Psoas muscle (tissue), 8 donors: ENCODE measurements at places on chromosomes 4 and X. TPM values are rescaled to one million over a fixed set of nuclear protein-coding genes. Genes with fewer than 3 reads are reported as not detected.
A peak's percentile ranks its signal among the peaks of the same experiment; 100 is the strongest.

DNA sequence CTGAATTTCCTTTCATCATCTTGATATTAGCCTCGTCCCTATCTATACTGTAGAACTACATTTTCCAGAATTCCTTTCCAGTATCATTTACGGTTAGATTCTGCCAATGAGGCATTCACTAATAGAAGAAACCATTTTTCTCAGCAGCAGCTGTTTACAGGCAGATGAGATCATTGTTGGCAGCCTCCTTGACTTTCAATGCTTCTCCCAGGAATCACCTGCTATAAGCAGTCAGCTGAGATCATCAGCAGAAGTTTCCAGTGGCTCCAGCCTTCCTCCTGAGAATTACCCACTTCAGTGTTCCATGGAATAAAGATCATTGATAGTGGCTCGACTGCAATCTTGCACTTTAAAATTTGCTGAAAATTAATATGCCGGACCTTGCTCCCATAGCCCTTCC is 157.3 kb upstream of the TET2 start:
- DNase-seq = no peak

DNA sequence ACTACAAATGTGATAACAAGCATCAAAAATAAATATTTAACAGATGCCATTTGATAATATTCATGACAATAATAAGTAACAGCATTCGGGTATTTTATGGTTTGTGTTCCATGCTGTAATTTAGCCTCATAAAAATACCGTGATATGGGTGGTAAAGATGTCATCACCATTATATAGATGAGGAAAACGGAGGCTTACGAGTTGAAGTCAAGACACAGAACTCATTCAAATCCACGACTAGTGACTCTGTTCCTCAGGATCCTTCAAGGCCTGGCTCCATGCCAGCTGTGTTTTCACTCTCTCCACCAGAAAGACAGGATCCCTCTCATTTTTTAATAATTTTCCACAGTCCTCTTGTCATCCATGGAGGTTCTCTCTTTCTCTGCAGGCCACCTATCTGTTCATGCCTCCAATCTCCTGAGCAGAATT is 94.5 kb downstream of the APBB2 start:
- peak; percentile 68 for DNase-seq

PAGE2 gene
- not detected for polyA plus RNA-seq

DNA sequence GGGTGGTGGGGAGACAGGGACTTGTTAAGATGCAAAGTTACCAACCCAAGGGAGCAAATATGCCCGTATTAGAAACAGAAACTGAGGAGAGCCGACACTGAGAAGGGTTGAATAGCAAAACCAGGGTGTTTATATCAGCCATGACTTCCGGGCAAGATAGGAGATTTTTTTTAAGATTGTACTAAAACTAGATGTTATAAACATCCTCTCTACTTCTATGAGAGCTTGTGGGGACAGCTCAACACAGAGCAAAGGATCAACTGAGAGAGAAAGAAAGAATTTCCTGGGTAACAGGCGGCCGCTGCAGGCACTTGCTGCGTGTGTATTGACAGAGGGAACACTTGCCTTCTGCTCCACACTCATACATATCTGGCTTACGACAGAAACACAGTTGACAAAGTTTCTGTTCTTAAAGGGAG is 49.1 kb upstream of the FBXW7 start:
- no peak for DNase-seq

DNA sequence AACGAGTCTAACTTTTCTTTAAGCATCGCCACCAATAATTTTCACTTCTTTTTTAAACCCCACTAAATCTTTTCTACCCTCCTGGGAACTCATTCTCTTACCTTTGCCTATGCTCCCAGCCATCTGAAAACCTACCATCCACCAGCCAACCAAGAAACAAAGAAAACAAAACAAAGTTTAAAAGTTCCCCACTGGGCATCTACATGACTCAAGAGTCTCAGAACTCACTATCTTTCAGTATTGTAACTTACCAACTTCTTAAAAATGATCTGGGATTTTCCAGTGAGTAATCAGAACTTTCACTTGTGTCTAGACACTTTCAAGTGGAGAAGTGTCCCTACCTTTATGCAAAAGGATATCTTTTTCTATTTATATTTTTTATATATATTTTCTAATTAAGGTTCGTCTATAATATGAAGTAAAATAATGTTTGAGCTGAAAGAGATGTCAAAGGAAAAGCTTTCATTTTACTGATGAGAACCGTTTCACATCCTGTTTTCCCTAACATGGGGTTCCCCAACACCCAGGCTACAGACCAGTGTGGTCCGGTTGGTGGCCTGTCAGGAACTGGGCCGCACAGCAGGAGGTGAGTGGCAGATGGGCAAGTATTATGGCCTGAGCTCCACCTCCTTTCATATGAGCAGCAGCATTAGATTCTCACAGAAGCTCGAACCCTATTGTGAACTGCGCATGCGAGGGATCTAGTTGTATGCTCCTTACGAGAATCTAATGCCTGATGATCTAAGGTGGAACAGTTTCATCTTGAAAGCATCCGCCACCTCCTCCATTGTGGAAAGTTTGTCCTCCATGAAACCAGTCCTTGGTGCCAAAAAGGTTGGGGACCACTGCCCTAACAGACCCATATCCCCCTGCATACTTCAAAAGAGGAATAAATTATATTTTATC is 9.8 kb upstream of the TIGD2 start:
- DNase-seq = no peak

DNA sequence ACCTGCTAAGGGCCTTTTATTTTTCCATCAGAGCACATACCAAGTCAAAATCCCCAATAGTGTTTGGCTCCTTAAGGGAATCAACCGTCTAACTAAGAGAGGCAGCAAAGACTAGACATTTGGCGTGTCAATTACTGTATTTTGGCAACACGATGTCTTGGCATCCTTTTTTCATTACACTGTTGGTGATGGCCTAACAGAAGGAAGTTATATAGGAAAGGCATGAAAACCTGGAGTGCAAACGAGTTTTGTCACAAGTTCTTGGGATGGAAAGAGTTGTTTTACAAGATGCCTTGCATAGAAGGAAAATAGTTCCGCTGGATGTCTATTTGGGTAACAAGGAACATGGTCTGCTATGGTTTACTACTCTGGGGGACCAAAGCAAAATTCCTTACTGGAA is 119.2 kb upstream of the TTC29 start:
- DNase-seq = no peak

AMBN gene
- polyA plus RNA-seq = not detected

TMPRSS11D gene
- 0.10 TPM for polyA plus RNA-seq

DNA sequence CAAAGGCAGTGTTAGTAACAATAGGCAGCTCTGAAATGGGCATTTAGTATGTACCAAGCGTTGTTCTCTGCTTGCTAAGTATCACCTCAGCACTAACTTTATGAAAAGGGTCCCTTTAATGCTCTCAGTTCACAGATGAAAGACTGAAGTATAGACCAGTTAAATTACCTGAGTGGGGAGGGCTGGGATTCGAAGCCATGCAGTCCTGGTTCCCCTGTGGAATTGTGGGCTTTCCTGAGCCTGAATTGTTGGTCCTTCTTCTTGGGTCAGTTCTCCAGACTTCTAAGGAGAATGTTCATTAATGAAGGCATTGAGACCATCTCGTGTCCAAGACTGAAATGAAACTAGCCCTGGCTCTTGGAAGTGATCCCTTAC is 7.7 kb upstream of the PRDM8 start:
- no peak for DNase-seq

DNA sequence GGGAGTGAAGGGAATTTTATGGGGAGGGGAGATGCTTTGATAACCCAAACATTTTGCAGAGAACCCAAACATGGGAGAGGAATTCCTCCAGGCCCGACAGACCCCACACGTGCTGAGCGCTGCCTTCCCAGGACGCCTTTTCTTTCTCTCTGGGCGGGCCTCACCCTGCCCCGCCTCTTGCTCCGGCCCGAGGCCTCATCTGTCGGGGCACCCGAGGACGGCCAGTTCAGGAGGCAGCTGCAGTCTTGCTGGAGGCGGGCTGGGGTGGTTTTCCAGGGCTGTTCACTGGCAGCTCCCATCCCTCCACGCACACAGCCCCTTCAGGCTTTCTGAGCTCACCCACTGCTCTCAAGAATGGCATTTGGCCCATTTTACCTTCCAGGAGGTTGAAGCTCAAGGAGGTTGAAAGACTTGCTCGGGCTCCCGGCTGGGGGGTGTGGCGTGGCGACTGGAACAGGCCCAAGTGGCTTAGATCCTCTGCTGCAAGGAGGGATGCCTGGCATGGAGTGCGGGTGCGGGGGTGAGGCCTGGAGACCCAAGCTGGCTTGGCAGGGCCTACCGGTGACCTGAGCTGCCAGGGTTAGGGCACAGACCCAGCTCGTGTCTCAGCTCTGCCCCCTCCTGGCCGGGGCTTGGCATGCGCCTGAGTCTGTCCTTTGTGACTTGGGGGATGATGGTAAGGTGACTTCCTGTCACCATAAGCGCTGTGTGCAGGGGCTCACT is 99.2 kb downstream of the PSAPL1 start:
- DNase-seq = peak; percentile 80

- no peak for DNase-seq
Measured at GRCh38 chr4:145937971-145938611, 532 bp downstream of the ZNF827 start.

DNA sequence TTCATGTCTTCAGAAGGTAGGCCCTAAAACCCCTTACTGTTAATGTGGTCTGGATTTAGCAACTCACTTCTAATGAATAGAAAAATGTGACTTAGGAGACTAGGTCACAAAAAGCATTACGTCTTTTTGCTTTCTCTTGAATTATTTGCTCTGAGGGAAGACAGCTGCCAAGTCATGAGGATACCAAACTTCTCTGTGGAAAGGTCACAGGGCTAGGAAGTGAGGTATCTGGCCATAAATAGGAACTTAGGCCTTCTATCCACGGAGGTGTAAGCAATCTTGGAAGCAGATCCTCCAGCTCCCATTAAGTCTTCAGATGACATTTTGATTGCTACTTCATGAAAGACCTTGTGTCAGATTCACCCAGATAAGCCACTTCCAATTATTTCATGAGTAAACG is 120.6 kb downstream of the JADE1 start:
- no peak for DNase-seq

GRCh38 chrX:3815896-3816664 is 102.6 kb upstream of the PRKX start:
- DNase-seq = peak; percentile 71

GRCh38 chr4:40121515-40121914 is 64.9 kb downstream of the N4BP2 start:
- no peak for DNase-seq

DNA sequence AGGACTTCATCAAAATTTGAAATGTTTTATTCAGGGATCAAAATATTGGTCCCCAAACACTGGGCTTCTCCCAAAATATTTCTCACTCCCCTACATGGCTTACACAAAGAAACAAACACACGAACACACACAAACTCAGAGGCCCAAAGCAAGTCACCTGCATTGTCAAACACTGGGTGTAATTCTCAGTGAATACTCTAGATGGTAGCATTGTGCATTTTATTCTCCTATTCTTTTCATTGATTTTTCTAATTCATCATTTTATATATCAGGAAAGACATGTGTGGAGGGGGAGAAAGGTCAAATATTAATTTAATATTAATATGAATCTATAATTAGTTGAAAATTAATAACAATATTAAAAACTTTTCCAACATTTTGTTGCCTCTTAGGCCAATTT is 72.3 kb upstream of the TNMD start:
- DNase-seq = no peak

DNA sequence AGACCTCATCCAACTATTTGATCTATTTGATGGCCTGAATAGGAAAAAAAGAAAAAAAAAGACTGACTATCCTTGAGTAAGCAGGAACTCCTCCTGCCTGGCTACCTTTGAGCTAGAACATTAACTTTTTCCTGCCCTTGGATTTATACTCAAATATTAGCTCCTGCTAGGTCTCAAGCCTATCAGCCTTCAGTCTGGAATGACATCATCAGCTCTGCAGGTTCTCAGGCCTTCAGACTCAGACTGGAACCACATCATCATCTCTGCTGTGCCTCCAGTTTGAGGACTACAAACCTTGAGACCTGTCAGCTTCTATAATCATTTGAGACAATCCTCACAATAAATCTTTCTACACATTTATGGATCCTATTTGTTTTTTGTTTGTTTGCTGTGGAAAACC is 754.0 kb upstream of the SLIT2 start:
- DNase-seq = no peak

DNA sequence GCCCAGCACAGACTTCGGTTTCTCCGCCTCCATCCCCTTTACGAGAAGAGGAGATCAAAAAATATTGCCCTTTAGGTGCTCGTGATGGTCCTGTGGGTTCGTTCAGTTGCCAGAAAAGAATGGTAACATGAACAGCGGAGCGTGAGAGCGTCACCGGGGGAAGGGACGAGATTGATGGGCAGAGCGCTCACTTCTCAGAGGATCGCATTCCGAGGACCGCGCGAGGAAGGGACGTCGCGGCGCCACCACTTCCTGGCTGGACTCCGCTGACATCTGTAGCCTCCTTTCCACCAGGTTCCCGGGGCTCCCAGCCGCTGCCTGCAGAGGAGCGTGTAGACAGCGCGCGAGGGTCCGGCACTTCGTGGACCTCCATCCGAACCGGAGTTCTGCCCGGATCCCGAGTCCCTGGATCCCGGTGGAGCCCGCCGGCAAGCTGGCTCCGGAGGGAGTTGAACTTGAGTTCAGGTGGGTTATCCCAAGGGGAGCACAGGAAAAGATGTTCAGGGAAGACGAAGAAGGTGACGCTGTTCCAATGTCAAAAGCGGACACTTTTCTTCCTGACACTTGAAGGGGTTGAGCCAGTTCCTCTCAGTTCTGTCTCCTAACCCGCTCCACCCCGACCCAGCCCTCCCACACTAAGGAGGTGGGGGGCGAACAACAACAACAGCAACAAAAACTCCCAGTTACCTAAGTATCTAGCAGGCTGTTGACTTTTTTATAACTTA is 484 bp downstream of the GALNTL6 start:
- DNase-seq = peak; percentile 11

IL1RAPL2 gene
- not detected for polyA plus RNA-seq

GRCh38 chrX:40578039-40578695 is 2.6 kb upstream of the ATP6AP2 start:
- DNase-seq = no peak

HSFX3 gene
- not detected for polyA plus RNA-seq

GRCh38 chr4:104449537-104449936 is 45.2 kb downstream of the CXXC4 start:
- no peak for DNase-seq

DNA sequence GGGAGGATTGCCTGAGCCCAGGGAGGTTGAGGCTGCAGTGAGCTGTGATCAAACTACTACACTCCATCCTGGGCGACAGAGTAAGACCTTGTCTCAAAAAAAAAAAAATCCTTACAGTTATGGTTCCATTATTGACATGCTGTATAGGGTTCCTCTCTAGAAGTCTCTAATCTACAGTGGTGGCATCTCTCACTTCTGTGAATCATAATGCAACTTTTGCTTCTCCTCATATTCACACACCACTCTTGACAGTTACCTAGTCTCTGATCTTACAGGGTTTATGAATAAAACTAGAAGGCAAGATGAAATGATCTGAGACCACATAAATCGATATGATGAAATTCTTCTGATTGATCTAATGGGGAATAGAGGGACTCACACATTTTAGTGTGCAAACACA is 40.6 kb downstream of the DOCK11 start:
- no peak for DNase-seq

DNA sequence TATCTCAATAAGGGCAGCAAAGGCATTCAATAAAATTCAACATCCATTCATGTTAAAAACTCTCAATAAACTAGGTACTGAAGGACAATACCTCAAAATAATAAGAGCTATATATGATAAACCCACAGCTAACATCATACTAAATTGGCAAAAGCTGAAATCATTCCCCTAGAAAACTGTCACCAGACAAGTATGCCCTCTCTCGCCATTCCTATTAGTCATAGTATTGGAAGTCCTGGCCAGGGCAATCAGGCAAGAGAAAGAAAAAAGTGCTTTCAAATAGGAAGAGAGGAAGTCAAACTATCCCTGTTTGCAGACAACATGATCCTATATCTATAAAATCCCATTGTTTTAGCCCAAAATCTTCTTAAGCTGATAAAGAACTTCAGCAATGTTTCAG is 116.8 kb downstream of the TENT5D start:
- no peak for DNase-seq
